PC-9 (cell line): ENCODE measurements at places on chromosomes 1 and 21. TPM values are rescaled to one million over a fixed set of nuclear protein-coding genes. Genes with fewer than 3 reads are reported as not detected.

NR1I3 gene
- total RNA-seq, result not detected in 2 replicates

OR1C1 gene
- total RNA-seq, result not detected in 2 replicates

XCL1 gene
- total RNA-seq, result not detected in 2 replicates

PIK3R3 gene
- total RNA-seq, result 19.6 and 44.2 TPM in 2 replicates

RIPPLY3 gene
- 0.17 TPM in 1 of 2 replicates, not detected in the other for total RNA-seq

GRCh38 chr21:36323032-36323431 is 3.0 kb downstream of the MORC3 start:
- no peak for DNase-seq

GRCh38 chr1:197733324-197733723 is 42.0 kb downstream of the DENND1B start:
- DNase-seq, result no peak

DNA sequence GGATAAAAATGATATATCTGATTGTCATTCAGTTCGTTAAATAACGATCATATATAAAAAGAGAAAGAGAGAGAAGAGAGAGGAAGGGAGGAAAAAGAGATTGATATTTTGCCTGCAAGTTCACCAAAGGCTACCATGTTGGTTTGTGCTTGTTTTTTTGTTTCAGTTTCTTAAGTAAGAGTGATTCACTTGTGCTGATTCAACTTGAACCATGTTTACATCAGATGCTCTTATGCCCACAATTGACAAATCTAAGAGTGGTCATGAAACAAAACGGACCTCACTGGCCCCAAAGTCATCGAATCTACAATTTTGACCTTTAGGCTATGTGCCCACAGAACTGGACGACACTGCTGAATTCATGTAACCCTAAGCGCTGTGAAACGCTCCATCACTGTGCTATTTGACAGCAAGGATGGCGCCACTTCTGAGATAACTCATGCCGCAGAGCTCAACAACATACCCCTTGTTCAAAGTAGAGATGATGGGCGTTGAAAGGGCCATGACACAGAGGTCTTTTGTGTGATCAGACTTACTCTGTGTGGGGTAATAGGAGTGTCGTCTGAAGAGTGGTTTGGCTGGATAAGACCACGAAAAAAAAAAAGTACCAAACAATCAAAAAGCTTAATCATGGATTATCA is 481.4 kb downstream of the SETD4 start:
- no peak for DNase-seq
